B cell (primary cell): ENCODE measurements at places on chromosomes 12 and 14.

DNA sequence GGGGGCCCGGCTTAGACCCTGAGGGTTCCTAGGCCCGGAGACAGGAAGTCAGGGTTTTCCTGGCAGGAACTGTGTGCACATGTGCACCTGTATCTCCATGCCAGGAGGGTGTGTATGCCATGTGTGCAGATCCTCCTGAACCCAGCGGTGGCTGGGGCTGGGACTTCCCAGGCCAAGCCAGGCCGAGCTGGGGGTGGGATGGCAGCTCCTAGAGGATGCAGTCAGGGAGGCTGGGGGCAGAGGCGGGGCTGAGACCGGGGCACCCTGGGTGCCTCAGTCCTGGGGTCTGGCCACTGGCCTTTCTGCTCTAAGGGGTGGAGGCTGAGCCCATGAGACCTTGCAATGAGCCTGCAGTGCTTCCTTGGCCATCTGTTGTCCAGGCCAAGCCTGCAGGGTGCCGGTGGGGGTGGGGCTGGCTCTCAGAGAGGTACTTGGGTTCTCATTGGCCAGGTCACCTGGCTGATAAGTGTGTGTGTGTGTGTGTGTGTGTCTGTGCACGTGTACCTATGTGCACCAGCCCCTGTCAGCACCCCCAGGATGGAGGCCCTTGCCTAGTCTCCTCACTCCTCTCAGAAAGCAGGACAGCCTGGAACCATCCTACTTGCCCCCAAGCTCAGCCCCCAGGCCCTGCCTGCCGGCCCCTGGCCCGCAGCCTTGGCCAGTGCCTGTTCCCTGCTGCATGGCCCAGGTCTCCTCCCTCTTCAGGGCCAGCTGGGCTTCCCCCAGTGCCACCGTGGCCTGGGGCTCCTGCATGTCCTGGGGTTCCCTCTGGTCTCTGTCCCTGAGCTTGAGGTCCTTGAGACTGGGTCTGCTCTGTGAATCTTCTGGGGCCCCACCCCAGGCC is 10.6 kb upstream of the TNFAIP2 start:
- DNase-seq: no peak

- DNase-seq: no peak
These were observed 37.6 kb downstream of the ATG14 start for GRCh38 chr14:55373784-55374705.

DNA sequence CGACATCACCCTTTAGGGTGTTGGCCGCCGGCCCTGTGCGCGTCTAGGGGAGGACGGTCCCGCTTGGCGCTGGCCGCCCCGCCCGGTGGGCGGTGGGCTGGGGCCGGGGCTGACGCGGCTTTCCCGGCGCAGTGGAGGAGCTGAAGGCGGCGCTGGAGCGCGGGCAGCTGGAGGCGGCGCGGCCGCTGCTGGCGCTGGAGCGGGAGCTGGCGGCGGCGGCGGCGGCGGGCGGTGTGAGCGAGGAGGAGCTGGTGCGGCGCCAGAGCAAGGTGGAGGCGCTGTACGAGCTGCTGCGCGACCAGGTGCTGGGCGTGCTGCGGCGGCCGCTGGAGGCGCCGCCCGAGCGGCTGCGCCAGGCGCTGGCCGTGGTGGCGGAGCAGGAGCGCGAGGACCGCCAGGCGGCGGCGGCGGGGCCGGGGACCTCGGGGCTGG is 3.6 kb downstream of the TNFAIP2 start:
- no peak for DNase-seq

DNA sequence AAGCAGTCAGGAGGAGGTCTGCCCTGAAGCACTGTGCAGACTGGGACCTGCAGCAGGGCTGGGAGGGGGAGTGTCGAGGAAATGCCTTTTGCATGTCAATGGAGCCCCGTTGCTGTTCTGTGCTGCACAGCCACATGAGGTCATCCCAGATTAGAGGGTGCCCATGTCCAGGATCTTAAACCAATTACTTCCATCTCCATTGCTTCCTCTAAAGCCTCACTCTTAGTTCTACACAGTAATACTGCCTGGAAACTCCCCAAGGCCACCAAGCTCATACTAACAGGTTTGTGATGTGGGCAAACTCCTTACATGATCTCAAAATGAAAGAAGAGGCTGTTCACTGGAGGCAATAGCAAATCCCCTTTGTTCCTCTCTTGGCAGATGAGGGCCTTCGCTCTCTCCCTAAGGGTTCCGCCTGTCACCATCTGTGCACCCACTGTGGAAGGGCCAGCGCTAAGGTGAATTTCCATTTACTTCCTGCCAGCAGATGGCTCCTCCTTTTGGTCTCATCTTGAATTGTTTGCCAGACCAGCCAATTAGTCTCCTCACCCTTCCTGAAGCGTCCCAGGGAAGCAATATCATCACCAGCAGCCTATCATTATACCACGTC is 35.4 kb upstream of the LTA4H start:
- peak; percentile 45 for DNase-seq

- DNase-seq: no peak
These were observed 207.6 kb upstream of the FOXN3 start for GRCh38 chr14:89624500-89625156.

DNA sequence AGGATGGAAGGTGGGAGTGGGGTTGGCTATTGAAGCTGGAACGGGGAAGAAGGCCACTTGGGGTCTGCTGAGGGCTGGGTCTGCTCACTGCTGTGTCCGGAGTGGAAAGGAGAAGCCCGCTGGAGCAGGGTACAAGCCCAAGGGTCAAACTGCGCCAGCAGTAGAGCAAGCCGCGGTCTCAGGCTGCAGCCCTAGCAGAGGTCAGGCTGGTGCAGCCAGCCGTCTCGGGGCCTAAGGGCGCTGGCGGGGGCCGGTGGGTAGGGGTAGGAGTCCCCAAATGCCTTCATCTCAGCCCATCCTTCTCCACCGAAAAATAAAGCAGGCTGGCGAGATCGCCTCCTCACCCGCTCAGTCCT is 718 bp upstream of the JDP2 start:
- no peak for DNase-seq

DNA sequence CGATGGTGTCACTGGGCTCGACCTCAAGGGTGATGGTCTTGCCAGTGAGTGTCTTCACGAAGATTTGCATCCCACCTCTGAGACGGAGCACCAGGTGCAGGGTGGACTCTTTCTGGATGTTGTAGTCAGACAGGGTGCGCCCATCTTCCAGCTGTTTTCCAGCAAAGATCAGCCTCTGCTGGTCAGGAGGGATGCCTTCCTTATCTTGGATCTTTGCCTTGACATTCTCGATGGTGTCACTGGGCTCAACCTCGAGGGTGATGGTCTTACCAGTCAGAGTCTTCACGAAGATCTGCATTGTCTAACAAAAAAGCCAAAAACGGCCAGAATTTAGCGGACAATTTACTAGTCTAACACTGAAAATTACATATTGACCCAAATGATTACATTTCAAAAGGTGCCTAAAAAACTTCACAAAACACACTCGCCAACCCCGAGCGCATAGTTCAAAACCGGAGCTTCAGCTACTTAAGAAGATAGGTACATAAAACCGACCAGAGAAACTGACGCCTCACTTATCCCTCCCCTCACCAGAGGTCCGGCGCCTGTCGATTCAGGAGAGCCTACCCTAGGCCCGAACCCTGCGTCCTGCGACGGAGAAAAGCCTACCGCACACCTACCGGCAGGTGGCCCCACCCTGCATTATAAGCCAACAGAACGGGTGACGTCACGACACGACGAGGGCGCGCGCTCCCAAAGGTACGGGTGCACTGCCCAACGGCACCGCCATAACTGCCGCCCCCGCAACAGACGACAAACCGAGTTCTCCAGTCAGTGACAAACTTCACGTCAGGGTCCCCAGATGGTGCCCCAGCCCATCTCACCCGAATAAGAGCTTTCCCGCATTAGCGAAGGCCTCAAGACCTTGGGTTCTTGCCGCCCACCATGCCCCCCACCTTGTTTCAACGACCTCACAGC is 717 bp downstream of the UBC start:
- peak; percentile 96 for DNase-seq

GRCh38 chr12:75184516-75184915 is 25.1 kb downstream of the KCNC2 start:
- no peak for DNase-seq

GRCh38 chr14:101276309-101277091 is 284.8 kb upstream of the DIO3 start:
- no peak for DNase-seq

GRCh38 chr14:99136401-99136800 is 135.6 kb downstream of the BCL11B start:
- DNase-seq: no peak

GRCh38 chr14:103543140-103543539 is 14.1 kb downstream of the TRMT61A start:
- no peak for DNase-seq

- DNase-seq: no peak
These were observed 284.7 kb upstream of the FKBP4 start for GRCh38 chr12:2510045-2510444.

GRCh38 chr12:26987634-26988424 is 26.4 kb downstream of the TM7SF3 start:
- no peak for DNase-seq

DNA sequence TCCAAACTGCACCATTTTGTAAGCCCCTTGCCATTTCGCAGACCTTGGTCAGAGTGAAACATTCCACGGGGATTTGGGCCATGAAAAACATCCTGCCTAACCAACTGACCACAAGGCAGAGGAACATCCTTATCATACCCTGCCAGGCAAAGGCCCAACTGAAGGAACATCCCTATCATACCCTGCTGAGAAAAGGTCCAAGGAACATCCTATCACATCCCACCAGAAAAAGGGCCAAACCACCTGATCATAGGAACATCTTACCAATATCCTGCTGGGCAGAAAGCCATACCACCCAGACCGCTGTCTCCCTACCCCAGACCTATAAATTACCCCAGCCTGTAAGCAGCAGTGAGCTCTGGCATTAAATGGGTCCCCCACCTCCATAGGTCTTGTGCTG is 19.4 kb upstream of the LRRC9 start:
- DNase-seq: no peak

DNA sequence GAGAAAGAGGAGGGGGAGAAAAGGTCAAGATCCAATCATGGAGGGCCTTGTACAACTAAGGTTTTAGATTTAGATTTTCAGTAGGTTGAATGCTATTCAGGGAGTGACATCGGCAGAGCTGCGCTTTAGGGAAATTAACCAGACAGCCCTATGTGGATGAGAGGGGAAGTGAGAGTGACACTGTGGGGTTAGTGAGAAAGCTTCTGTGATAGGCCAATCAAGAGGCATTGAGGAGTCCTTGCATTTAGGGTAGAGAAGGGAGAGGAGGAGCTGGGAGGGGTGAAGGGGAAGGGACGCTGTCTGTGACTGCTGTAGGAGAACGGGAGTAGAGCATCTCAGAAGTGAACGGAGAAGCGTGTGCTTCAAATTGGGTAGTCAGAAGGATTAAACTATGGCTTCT is 3.4 kb downstream of the HSD17B6 start:
- peak; percentile 78 for DNase-seq

DNA sequence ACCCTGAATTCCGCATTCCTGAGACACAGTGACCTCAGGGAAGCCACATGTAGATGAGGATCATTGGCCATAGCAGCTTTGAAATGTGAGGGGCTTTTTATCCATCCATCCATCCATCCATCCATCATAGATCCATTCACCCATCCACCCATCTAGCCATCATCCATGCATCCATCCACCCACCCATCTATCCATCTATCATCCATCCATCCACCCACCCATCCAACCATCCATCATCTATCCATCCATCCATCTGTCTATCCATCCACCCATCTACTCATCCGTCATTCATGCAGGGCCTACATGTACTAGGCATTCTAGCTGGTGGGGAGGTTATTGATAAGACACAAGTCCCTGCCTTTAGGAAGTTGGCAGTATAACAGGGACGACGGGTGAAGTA is 27.9 kb upstream of the CEBPE start:
- no peak for DNase-seq

- DNase-seq: no peak
These were observed 6.8 kb downstream of the FAM161B start for GRCh38 chr14:73943083-73943482.

DNA sequence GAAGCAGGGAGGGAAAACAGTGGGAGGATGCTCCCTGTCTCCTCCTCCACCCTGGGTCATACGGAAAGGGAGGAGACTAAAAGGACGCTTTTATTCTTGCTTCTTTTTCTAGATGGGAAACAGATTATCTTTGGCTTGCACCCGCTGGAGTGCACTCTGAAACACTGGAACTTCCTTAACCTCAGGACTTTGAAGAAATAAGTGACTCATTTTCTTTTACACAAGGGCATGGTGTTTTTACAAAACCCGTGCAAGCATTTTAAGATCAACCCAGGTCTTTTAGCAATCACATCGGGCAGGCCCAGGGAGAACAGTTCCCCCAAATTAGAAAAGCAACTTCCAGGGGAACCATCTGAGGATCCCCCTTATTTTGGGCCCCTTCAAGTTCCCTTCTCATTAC is 80.9 kb upstream of the TSPAN11 start:
- DNase-seq: no peak

DNA sequence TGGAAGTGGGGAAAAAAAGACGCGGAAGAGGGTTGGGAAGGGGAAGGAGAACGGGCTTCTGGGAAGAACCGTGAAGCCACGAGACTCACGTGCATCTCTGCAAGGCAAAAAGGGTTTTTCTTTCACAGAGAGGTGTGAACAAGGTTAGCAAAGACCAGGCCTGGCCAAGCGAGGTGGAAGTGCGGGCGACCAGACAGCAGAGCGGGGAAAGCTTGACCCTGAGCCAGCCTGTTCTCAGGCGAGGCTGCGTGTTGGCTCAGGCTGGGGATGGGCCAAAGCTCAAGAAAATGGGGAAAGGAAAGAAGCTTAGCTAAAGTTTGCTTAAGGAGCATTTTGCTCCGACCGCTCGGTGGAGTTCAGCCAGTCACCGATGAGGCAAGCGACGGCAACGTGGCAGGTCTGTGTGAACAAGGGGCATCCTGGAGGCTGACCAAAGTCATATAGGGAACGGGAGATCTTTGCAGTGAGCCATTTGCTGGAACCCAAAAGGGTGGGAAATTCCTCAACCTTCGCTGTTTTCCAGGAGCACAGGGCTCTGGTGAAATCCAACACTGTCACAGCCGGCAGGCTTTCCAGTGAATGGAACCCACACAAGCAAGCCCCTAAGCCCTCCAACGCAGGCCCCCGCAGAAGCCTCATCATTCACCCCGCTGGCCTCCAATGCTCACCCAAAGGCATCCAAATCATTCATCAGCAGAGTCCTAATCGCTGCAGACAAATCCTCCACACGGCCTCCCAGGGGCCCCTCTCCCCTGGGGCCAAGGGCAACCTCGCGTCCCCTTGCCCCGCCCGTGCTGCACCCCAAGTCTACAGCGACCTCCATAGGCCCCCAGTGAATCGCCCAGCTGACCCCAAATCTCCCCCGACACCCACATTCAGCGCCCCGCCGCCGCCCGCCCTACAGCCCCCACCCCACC is 754 bp downstream of the ZNF605 start:
- DNase-seq: peak; percentile 16

- no peak for DNase-seq
These were observed 19.6 kb downstream of the NINJ2 start for GRCh38 chr12:643475-644302.

- DNase-seq: no peak
These were observed 6.0 kb upstream of the LGALS3 start for GRCh38 chr14:55123101-55123500.
